Stimulated activated CD4-positive, alpha-beta T cell treated with anti-CD3 and anti-CD28 coated beads, Interleukin-15, amount 100 ng/mL, for 48 hours (primary cell): ENCODE measurements at places on chromosomes 3 and 15.

DNA sequence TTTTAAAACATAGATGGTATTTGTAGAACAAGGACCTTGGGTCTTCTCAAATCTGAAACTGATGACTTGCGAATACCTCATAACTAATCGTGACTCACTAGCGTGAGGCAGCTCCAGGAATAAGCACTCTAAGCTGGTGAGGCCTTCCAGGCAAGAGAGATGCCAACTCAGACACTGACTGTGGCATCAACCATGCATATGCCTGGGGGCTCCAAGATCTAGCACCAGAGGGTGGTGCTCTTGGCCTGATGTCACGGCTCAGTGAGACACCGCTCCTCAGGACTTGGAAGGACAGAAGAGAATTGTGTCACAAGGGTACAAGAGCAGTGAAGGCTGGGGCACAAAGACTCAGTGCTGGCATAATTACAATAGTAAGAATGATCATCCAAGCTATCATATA is 125.0 kb upstream of the TRIM42 start:
- DNase-seq = no peak

GRCh38 chr3:80051602-80051962 is 283.8 kb upstream of the ROBO1 start:
- DNase-seq = no peak

DNA sequence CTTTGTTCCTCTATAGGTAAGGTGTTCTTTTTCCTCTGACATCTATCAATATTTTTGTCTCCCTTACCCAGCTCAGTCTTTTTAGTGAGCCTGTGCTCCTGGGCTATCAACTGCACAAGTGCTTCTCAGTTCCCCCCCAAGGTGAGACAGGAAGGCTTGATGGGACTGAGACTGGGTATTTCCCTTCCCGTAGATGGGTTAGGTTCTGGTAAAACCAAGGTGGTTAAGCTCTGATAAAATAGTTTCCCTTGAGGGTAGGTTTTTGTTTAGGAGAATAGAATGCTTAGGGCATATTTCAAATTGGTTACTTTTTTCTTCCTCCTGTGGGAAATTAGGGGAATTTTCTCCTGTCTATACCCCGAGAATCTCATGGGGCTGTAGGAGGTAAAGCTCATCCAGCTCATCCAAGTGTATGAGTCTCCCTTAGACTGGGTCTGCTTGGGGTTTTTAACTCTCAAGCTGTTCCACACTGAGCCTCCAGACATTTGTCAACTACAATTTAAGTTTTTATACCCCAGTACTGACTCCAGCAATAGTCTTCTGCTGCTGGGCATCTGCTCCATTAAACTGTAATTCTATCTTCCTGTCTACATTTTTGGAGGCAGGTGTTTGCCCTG is 44.9 kb downstream of the OXSR1 start:
- no peak for DNase-seq

GRCh38 chr3:66158933-66159683 is 61.7 kb upstream of the SLC25A26 start:
- no peak for DNase-seq

GRCh38 chr15:46764851-46765250 is 952.5 kb upstream of the SEMA6D start:
- DNase-seq = no peak

GRCh38 chr3:42581400-42581708 is 413 bp downstream of the SEC22C start:
- DNase-seq = no peak

- DNase-seq = no peak
These were observed 2.5 kb upstream of the GPR176 start for GRCh38 chr15:39922462-39923092.

- DNase-seq = no peak
These were observed 539.1 kb downstream of the SI start for GRCh38 chr3:164539215-164539614.

DNA sequence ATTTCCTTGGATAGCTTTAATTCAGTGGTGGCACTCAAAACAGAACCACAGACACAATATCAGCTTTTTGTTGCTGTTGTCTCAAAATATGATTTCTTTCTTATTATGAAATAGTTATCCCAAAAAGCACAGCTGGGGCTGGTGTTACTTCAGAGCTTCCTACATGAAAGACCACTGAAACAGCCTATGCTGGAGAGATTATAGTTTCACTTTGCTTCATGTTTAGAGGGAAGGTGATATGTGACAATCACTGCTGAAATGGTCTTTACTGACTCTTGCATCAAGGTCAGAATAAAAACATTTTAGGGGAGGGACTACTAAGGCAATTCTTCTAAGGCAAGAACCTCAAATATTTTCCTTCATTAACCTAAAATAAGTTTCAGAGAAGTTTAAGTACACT is 190.7 kb downstream of the TNIK start:
- no peak for DNase-seq

DNA sequence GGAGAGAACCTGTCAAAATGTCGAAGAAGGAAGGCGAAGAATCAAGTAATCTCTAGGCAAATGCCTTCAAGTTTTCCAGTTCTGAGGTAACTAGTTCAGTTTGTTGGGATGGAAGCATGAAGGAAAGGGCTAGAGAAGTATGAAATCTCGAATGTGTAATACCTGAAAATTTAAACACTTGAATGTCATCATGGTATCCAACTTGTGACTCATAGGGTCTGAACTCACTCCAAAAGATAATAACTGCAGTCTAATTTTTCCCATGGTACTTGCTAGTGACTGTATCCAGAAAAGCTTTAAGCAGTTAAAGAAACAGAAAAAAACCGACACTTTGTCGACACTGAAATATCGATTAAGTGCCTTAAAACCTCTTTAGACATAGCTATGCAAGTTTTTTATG is 102.9 kb upstream of the CHRM5 start:
- no peak for DNase-seq

- DNase-seq = no peak
These were observed 35.6 kb downstream of the PLA2G4D start for GRCh38 chr15:42058791-42059190.
